ENCODE measurements at places on chromosomes 3 and 15.

GRCh38 chr3:108202080-108202479 is 20.1 kb downstream of the IFT57 start:
- no peak for DNase-seq

- no peak for DNase-seq
Observed at GRCh38 chr15:98387866-98388265, 260.5 kb upstream of the IGF1R start.

DNA sequence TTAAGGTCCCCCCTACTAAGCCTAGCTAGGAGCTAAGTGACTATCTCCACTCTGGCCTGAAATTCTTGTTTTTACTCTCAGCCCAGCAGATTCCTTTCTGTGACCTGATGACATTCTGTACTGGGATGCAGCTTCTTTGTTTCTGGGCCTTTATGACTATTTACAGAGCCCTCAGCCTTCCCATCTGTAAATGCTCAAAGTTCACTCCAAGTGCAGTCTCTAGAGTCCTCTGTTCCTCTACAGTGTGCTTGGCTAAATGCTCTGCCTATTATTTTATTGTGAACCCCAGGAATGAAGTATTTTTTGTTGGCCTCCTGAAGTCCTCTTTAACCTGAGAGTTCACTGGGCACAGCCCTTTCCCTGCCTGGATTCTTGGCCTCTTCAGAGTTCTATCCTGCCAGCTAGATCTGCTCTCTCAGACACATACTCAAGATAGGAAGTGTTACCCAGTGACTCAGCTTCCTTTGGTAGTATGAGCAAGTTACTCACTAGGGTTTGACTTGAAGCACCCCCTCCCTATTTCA is 278.1 kb upstream of the P2RY1 start:
- DNase-seq: peak; percentile 44

DNA sequence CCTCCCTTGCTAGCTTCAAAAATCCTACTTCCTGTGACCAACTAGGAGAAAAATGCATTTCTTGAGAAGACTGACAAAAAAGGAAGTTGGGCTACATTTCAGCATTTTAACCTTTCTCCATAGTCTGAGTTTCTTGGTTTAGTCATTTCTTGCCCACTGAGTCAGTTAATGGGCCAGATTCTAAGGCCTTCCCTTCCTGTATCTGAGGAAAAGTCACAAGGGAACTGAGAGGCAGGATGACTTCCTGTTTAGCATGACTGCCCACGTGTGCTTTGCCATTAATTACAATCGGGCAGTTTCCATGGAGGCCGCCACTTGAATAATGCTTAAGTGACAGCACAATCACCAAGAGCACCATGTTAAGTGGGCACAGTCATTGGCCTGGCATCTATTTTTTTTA is 794.4 kb upstream of the LMCD1 start:
- DNase-seq: peak; percentile 96

DNA sequence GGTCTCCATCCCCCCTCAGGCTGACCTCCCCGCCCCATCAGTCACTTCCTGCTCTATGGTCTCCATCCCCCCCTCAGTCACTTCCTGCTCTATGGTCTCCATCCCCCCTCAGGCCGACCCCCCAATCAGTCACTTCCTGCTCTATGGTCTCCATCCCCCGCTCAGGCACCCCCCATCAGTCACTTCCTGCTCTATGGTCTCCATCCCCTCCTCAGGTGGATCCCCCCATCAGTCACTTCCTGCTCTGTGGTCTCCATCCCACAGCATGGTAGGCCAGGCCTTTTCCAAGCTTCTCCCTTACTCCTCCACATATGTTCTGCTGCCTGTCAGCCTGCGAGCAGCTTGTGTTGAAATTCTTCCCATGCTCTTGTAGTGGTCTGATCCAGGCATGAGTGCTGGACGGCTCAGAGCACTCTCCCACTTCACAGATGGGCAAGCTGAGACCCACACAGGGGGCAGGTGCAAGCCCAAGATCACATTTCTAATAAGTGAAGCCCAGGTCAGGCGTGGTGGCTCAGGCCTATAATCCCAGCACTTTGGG is 36.8 kb downstream of the BDH1 start:
- DNase-seq: peak; percentile 25

DNA sequence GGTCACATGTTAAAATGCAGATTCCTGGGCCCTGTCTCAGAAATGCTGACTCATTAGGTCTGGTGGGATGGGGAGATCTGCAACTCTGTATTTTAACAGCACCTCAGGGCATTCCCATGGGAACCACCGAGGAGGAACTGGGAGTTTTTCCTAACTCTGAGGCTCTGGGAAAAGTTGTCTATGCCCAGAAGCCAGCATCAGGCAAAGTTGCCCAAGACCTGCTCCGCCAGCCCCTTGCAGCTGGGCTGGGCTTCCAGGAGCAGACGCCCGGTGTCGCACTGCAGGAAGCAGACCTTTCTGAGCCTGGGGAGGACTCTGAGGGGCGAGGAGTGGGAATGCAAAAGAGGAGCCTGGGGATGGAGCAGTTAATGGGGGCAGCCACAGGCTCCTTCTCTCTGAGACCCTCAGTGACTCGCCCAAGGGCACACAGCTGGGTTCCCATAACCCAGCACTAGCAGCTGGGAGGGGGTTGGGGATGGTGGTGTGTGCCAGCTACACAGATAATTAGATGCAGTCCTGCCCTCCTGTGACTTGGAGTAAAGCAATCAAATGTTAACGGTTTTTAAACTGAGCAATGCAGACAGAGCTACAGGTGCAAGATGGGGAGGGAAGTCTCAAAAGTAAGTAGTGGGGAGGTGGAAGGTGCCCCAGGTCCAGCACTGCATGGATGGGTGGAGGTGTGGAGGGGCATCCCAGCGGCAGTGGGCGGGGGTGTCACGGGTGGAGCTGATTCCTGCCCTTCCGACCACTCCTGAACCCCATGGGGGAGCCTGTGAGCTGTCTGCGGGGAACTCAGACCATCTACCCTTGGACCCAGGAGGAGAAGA is 100.4 kb downstream of the LSM3 start:
- DNase-seq: peak; percentile 17

DNA sequence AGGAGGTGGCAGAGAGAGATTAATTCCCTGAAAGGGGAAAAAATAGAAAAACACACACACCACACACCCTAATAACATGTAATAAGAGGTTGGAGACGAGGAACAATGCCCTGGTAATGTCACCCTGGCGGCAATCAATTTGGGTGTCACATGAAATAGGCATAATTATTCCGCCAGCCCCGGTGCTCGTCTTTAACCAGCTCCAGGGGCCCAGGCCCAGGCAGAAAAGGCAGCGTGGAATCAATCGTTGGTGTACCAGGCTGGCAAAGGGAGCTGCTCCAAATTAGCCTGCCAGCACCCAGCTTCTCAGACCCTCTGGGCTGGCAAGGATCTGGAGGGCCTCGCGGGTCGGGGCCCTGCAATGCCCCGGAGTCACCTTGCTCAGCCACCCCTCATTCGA is 5.6 kb downstream of the LINGO1 start:
- DNase-seq: no peak

- DNase-seq: no peak
Observed at GRCh38 chr3:27428446-27428845, 55.7 kb downstream of the SLC4A7 start.

GRCh38 chr3:99128725-99129505 is 227.4 kb upstream of the DCBLD2 start:
- DNase-seq: peak; percentile 99

DNA sequence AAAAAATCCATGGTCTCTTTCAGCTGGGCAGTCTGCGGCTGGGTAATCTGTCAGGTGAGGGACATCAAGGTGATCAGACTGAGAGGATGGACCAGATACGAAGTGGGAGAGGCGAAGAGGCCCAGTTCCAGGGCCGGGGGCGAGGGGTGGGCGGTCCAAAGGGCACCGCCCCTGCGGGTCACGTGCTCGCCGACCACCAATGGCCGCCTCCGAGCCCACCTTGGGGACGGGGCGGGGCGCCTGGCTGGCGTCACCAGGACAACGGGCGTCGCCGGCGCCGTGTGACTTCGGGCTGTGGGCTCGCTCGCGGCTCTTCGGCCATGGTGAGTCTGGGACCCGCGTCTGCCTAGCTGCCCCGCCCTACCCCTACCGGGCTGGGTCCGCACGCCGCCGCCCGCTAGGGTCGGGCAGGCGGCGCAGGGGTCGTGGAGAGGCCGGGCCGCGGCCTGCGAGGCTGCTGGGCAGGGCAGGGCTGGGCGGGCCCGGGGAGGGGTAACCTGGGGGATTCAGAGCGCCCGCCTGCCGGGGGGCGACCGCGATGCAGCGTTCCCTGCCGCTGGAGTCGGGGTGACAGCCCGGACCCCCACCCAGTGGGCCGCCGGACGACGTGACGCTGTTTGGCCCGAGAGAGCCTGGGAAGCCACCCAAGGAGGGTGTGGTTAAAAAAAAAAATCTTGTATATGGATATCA is at the start of gene FBXL2:
Gene FBXL2 (plus strand): TSS at position 250 of the 690 bp plus-strand sequence. CDS start 71 bp downstream, at position 321.
- peak; percentile 86 for DNase-seq

DNA sequence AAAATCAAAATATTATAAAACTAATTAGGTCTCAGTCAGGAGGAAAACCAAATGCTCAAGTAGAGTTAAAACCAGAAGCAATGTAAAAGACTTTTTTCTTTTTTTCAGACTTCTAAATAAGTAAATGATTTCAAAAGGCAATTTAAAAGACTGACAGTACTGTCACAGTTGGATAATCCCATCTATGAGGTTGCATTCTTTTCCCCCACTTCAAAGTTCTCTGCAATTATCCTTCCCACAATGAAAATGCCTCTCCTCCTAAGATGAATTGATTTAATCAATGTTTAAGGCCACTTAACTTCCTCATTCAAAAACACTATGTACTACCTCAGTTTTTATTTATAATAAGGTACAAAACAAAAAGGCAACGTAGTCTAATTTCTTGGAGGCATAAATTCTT is 8.1 kb downstream of the MRPL3 start:
- peak; percentile 49 for DNase-seq

- DNase-seq: peak; percentile 64
Observed at GRCh38 chr15:75532413-75533250, 46.5 kb downstream of the PTPN9 start.

GRCh38 chr3:28698706-28699105 is 350.1 kb upstream of the AZI2 start:
- no peak for DNase-seq

- DNase-seq: no peak
Observed at GRCh38 chr3:43144761-43145490, 39.0 kb upstream of the POMGNT2 start.

DNA sequence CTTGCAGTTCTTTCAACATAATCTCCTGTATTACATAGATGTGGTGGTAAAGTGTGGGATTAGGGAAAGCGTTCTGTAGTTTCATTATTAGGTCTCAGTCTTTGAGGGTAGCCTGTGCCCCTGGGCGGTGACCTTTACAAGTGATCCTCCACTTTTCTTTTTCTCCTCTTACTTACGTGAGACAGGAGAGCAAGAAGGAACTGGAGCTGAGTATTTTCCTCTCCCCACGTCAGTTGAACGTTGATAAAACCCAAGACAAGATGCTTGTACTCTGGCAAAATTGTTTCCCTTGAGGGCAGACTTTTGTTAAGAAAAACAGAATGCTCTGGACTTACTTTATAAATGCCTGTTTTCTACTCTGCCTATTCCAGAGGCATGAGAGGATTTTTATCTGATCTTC is 378.7 kb downstream of the ZNF385D start:
- no peak for DNase-seq

DNA sequence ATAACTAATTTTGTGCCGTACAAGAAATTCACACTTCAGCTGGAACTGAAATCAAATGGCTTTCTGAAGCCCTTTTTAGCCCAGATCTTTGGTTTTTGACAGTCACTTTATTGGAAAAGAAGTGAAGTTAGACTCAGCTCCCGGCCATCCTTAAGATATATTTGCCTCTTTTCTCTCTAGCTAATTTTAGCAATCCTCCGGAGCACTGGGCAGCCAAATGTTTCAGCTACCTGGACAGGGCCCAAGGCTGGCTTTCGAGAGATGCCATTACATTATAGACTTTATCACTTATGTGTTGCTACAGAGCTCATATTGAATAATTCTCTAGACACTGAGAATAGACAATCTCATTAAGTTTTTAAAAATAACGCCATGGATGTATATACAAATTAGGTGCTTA is 28.5 kb upstream of the RPL39L start:
- DNase-seq: no peak

DNA sequence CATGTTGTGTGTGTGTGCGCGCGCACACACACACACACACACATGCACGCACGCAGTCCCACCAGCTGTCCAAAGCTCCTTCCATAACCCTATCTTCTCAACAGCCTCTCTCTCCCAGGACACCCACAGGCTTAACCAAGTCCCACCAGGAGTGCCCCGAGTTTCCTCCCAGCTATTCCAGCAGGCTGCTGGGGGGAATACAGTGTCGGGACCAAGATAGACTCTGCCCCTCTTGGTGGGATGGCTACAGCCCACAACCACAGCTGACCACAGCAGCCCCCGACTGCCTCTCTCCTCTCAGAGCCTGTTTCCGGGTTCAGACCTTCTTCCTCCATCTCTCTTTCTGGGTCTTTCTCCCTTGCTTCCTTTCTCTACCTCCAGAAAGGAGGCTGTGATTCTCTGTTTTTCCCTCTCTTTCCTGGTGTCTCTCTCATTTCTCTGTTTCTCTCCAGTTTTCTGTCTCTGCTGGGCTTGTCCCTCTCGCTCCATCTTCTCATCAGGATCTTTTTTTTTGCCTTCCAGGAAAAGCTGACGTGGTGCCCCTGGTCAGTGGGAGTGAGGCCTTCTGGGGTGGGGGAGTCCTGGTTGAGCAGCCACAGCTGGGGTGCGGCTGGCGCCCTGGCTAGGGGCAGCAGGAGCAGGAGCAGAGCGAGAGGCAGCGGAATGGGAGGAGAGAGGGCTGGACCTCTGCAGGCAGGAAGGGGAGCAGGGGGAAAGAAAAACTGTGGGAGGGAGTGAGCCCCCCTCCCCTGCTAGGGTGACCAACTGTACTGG is 3.3 kb upstream of the ISLR start:
- no peak for DNase-seq

DNA sequence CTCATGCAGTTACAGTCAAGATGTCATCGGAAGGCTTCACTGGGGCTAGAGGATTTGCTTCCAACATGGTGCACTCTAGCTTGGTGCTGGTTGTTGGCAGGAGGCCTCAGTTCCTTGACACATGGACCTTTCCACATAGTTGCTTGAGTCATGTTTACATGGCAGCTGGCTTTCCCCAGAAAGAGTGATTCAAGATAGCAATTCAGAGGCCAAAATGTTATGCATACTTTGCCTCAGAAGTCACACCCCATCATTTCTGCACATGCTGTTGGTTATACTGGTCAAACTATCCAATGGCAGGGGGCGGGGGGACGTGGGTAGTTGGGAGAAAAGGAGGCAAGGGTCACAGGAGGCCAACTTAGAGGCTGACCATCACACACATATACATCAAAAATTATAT is 58.7 kb downstream of the FOXB1 start:
- no peak for DNase-seq

GRCh38 chr3:137294839-137295238 is 337.1 kb downstream of the IL20RB start:
- DNase-seq: no peak

DNA sequence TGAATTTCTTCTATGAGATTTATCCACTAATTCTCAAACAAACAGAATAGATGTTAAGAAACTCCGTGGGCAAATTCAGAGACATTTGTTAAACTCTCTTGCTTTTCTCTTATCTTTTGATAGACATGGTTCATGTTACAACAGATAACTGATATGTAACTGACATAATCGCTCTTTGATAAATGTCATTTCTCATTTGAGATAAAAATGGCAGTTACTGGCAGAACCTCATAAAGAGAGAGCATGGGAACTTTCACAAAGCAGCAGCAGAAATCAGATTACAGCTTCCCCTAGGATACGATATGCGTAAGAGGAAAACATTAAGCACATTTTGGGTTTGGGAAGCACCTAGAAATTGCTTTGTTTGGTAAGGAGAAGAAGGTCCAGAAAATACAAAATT is 126.1 kb downstream of the CADPS start:
- DNase-seq: no peak
